NCI-H1048 (cell line): ENCODE measurements at places on chromosomes 16 and 17.

- no peak for DNase-seq
Measured at GRCh38 chr16:54921206-54921824, 9.3 kb upstream of the IRX5 start.

DNA sequence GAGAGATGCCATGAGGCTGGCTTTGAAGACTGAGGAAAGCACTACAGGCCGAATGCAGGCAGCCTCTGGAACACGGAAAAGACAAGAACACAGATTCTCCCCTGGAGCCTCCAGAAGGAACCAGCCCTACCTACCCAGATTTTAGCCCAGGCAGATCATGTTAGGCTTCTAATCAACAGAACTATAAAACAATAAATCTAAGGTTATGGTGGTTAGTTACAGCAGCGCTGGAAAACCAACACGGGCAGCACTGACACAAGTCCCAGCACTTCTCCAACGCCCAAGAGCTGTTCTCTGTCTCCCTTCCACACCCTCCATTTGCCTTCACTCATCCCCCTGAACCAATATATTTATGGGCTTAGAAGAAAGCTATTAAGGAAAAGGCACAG is 7.5 kb downstream of the ANKRD11 start:
- no peak for DNase-seq

DNA sequence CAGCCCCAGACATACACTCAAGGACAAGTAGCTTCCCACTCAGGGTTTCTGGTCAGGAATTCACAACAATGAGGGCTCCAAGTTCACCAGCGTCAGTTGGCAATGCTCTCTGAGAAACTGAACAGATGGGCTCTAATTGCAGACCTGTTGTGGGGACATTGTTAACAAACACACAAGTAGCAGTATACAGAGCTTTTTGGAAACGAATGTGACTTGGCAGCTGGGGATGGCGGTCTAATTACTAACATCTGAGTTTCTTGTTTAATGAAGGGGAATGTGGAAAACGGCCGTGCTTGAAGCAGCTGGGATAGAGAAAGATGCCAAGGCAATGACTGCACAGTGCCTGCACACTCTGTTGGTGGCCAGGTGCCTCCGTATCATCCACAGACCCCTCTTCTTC is 316.1 kb upstream of the IRX3 start:
- DNase-seq = no peak

GRCh38 chr17:47980541-47980940 is 9.6 kb downstream of the CDK5RAP3 start:
- no peak for DNase-seq

- no peak for DNase-seq
Measured at GRCh38 chr17:63841350-63842172, 924 bp downstream of the SMARCD2 start.

DNA sequence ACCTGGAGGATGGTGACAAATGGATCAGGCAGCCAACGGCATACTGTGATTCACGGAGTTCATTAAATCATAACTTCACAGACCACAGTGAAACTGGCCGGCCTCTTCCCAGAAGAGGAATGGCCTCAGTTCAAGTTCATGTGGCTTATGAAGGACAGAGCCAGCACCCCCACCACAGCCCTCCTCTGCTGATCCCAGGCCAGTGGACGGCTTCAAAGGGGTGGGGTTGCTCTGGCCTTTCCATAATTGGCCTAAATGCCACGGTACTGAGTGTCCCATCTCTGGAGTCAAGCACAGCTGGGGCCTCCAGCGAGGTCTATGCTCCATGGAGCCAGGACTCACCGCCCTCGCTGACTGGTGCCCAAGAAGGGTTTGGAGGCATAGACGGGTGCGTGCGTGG is 21.4 kb downstream of the GALNS start:
- DNase-seq = no peak

GRCh38 chr17:39606434-39607056 is 1.2 kb downstream of the NEUROD2 start:
- no peak for DNase-seq

DNA sequence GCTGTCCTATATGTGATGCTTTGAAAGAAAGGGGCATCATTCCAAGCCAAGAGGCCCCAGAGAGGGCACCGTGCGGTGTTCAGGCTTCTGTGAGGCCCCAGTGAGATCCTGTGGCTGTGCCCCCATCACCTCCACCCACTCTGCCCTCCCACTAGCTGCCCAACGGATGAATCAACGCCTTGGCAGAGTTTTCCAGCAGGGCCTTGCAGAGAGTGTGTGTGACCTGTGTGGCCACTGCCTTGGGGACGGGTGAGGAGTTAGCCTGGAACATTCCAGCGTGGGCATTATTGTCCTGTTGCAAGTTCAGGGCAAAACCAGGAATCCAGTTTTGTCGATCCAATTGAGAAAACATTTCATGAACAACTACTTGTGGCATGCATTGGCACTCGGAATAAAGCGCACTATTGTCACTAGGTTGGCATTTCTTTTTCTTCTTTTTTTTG is 53.7 kb downstream of the SF3B3 start:
- DNase-seq = no peak

- DNase-seq = no peak
Measured at GRCh38 chr16:21659124-21659523, 4.6 kb upstream of the OTOA start.

DNA sequence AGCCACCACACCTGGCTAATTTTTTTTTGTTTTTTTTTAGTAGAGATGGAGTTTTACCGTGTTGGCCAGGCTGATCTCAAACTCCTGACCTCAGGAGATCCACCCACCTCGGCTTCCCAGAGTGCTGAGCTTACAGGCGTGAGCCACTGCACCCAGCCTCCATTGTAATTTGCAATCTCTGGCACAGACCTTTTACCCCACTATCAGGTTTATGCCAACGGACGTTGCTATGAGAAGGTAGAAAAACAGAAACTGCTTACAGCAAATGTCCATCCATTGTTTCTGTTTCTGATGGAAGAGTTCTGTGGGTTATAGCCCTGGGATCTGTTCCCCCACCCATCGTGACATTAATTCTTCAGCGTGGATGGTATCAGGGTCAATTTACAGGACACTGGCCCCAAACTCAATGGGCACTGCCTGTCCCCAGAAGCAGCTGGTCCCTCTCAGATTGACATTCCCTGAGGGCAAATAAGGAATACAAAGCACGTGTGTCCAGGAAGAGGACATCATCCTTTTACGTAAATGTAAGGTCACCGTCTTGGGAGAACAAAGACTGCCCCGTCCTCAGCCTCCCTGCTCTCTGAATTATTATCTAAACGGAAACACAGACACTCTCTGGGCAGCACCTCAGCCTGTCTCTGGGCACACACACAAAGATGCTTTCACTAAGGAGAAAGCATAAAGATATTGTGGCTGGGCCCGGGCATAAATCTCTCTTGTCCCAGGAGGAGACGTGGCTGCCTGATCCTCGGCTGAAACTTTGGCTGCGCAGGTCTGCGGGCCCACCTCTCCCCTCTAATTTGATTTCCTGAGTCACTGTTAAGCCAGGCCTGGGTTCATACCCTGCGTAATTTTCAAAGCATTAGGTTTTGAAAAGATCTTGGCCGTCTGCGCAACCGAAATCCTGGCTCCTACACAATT is 5.2 kb downstream of the KCNG4 start:
- no peak for DNase-seq

DNA sequence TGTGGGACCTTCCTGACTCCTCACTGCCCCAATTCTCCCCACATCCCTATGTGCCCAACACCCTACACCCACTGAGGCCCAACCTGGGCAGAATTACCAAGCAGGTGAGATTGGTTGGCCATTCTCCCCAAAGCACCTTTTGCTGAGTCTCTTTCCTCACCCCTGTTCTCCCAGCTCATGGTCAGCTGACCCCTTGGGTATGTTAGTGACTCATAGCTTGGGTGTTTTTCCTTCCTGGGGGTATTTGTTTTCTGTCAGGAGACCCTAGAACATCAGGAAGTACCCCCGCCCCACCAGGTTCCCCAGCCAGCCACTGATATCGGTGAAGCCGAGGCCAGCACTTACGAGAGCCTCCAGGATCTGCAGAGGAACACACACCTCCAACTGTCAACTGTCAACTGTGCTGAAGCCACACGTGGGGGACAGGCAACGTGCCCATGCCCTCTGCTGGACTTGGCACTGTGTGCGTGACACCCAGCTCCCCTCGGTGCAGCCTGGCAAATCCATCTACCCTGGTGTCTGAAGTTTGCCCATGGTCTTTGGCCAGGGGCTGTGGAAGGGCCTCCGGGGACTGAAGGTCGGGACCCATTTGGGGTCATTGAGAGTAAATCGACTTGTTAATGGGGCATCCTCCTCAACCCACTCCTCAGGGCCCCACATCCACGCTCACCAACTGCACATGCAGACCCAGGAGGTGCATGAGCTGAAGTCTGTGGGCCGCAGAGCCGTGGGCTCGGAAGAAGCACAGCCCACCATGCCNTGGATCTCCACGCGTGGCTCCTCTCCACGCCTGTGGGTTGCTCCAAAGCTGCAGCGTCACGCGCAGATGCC is 53.1 kb downstream of the METRNL start:
- DNase-seq = no peak

DNA sequence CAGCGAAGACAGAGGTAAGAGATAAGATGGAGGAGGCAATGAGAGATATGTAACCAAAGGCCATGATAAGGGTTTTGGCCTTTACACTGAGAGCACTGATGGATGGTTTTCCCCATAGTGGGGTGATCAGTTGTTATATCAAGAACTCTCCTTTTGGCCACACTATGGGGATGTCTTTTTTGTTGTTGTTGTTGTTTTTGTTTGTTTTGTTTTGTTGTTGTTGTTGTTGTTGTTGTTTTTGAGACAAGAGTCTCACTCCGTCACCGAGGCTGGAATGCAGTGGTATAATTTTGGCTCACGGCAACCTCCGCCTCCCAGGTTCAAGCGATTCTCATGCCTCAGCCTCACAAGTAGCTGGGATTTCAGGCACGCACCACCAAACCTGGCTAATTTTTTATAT is 244.8 kb upstream of the DYNLRB2 start:
- DNase-seq = no peak

DNA sequence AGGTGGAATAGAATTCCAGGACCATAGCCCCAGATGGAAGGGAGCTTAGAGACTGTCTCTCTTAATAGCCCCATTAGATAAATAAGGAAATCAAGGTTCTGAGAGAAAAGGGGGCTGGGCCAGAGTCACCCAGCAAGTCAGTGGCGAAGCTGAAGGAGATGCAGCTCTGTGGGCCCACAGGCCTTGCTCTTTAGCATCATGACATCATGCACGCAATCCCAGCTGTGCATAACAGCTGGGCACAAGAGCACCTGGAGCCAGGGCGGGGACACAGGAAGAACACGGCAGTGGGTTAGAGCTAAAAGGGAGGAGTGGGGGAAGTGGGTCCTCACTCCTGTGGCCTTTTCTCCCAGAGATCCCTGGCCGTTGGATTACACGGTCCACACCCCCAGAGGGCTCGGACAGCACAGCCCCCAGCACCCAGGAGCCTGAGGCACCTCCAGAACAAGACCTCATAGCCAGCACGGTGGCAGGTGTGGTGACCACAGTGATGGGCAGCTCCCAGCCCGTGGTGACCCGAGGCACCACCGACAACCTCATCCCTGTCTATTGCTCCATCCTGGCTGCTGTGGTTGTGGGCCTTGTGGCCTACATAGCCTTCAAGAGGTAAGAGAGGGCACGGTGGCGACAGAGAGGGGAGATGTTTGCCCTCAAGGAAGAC is 15.1 kb downstream of the NGFR start:
- no peak for DNase-seq

GRCh38 chr17:67570797-67571196 is 146.9 kb upstream of the NOL11 start:
- DNase-seq = no peak

DNA sequence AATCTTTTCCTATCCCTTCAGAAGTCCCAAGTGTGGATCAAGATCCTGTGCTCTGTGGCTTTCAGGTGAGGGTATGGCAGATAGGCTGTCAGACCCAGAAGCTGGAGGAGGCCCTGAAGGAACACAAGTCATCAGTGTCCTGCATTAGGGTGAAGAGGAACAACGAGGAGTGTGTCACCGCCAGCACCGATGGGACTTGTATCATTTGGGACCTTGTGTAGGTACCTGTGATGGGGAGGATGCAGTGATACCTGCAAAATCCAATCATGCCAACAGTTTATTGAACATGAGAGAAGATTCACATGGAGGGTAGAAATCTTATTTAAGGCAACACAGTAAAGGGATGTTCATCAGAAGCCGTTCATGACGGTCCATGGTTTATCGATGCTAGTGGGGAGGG is 10.0 kb upstream of the USP43 start:
- DNase-seq = no peak

DNA sequence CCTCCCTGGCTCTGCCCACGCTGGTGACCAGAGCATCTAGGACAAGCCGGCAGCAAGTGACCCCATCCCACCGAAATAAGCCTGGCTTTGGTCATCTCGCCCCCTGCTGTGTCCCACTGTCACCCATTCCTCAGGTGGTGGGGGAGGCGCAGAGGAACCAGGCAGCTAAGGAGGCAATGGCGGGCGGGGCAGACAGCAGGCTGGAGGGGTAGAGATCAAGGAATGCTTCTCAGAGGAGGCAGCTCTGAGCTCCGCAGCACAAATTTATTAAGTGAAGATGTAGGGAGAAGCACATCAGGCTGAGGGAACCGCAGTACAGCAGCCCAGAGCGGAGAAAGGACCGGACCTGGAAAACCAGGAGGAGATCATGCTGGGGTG is 7.5 kb upstream of the KREMEN2 start:
- DNase-seq = no peak

GRCh38 chr16:30112197-30113030 is 923 bp downstream of the GDPD3 start:
- DNase-seq = no peak

- no peak for DNase-seq
Measured at GRCh38 chr17:65085397-65085796, 28.9 kb upstream of the GNA13 start.

GRCh38 chr17:58565389-58566311 is 51.2 kb upstream of the MTMR4 start:
- no peak for DNase-seq

GRCh38 chr16:19196871-19197270 is 28.8 kb downstream of the SYT17 start:
- no peak for DNase-seq

- DNase-seq = no peak
Measured at GRCh38 chr16:83932955-83933673, 19.9 kb upstream of the OSGIN1 start.

DNA sequence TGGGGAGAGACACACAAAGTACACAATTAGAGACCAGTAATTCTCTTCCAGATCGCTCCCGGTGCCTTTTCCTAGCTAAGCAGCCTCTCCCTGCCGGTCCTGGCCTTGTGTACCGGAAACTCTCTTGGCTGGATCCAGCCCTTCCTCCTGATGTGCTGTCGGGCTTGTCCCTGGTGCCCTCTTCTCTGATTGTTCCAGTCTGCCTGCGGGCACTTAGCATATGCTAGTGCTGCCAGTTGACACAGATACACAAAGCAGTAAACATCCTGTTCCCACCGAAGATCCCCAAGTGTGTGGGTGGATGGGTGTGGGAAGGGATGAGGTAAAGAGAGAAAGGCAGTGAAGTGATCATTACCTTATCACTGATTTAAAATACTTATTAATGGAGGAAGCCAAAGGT is 9.7 kb downstream of the HS3ST3B1 start:
- no peak for DNase-seq
